HFFc6 (cell line): ENCODE measurements at places on chromosomes 7 and 10. TPM values are rescaled to one million over a fixed set of nuclear protein-coding genes. Genes with fewer than 3 reads are reported as not detected.
A peak's percentile ranks its signal among the peaks of the same experiment; 100 is the strongest.

TUBB8 gene
- not detected in 3 replicates for total RNA-seq

DNA sequence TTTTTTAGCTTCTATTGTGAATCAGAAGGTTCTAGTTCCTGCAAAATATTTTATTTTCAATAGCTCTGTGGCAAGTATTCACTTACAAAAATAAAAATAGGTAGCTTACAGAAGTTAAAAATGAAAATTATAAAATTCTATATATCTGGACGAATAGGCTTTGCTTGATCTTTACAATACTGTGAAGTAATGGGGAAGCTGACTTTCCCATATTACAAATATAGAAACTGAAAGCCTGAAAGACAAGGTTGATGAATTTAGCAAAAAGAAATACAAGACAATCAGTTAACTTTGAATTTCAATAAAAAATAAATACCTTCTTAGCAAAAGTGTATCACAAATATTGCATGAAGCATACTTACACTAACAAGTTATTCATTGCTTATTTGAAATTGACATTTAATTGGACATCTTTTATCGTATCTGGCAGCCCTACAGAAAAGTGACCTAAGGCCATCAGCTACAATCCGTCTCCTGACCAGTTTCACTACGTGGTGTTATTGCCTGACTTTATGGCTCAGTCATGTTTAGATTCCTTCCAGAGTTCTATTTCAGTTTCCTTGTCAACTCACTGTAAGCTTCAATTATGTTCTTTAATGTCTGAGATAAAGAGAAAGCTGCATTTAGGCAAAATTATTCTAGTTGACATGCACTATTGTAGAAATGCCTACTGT lies 310.5 kb upstream of the HGF start:
- no peaks in the 10 kb centered on the region for H3K4me1 ChIP-seq
- H3K36me3 ChIP-seq: peaks cover 12% of the 10 kb centered on the region; the same call in 1 of the 2 replicates
- DNase-seq: no peak
- no peak overlapping the region for H3K4me3 ChIP-seq
- no peak overlapping the region for H3K27ac ChIP-seq

DNA sequence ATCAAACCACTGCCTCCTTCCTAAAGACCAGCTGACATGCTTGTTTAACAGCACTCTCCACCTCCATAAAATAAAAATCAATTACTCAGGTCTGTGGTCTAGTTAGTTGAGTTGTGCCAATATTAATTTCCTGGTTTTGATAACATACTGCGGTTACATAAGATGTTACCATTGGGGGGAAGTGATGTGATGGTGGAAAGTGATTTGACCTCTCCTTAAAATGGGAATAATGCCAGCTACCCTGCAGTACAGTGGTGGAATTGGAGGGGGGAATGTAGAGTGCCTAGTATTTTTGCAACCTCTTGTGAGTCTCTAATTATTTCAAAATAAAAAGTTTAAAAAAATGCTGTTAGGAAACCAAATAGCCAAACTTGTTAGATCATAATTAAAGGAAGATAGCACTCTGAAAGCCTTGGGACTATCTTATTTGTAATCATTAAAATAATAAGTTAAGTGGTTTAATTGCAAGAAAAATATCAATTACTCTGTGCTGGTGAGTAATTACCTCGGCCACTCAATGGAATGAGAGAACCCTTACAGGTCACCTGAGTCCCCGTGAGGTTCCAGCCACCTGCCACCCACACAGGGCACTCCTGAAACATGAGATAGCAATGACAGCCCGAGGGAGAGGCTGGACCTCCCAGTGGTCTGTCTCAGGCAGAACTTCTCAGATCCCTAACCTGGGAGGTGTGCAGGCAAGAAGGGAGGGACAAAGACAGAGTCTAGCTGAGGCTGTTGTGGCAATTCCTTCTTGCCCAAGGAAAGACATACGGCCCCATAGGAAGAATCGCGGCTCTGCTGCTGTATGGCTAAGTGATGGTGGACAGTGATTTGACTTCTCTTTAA lies 94.1 kb downstream of the SH3PXD2A start:
- no peak overlapping the region for H3K4me3 ChIP-seq
- peaks cover 87% of the 10 kb centered on the region for H3K4me1 ChIP-seq
- no peaks in the 10 kb centered on the region for H3K36me3 ChIP-seq
- no peak overlapping the region for H3K27ac ChIP-seq
- 0 out of 2 replicates have a peak, but pooled peaks cover 2% of the 10 kb centered on the region for H3K27me3 ChIP-seq

- DNase-seq: peak; percentile 78
- peak overlapping the region; percentile 60 for H3K4me3 ChIP-seq
- H3K36me3 ChIP-seq: peaks cover 14% of the 10 kb centered on the region; the same call in 1 of the 2 replicates
- peaks cover 53% of the 10 kb centered on the region for H3K4me1 ChIP-seq
- H3K27ac ChIP-seq: peak overlapping the region; percentile 94
These were observed 99.9 kb upstream of the AKR1E2 start for GRCh38 chr10:4725917-4726606.

DNA sequence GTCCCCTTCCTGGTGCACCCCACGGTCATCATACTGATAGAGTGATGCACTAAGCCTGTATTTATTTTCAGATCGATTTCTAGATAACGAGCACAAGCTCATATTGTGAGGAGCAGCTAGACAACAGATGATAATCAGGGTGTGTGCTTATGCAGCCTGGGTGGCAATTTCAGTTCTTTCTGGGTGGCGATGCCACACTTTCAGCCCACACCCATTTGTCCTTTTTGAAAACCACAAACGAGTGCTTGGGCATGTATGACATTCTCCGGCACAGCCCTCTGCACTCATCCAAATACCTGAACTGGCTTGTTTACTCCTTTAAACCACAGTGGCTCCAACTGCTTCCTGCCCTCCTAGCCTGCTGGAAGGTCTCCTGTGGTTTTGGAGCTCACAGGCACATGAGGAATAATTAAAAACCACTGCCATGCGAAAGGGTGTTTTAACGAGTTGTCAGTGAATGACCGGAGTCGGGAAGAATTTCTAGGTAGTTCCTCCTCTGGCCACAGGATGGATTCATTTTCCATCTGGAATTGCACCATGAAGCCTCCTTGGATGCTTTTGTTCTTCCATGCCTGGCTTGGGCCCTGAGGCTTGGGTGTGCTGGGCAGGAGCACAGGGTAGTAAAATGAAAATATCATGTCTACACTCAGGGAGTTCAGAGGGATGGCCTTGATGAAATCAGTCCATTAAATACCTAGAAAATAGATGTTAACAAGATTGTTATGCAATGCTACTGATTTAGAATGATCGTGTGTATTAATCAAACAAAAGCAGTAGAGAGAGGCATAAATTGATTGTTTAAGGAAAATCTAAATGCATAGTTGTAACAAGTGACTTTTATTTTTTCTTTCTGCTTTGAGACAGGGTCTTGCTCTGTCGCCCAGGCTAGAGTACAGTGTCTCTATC lies 52.4 kb upstream of the ITGB1 start:
- H3K27ac ChIP-seq: peak overlapping the region; percentile 85
- DNase-seq: peak; percentile 89
- H3K4me3 ChIP-seq: peak overlapping the region; percentile 79
- no peaks in the 10 kb centered on the region for H3K36me3 ChIP-seq
- no peaks in the 10 kb centered on the region for H3K27me3 ChIP-seq
- H3K4me1 ChIP-seq: peaks cover 54% of the 10 kb centered on the region

GRCh38 chr7:101814991-101815825 lies 2.2 kb upstream of the CUX1 start:
- peak overlapping the region; percentile 87 for H3K27ac ChIP-seq
- DNase-seq: no peak
- peaks cover 6% of the 10 kb centered on the region; the same call in 1 of the 2 replicates for H3K36me3 ChIP-seq
- no peaks in the 10 kb centered on the region for H3K27me3 ChIP-seq

DNA sequence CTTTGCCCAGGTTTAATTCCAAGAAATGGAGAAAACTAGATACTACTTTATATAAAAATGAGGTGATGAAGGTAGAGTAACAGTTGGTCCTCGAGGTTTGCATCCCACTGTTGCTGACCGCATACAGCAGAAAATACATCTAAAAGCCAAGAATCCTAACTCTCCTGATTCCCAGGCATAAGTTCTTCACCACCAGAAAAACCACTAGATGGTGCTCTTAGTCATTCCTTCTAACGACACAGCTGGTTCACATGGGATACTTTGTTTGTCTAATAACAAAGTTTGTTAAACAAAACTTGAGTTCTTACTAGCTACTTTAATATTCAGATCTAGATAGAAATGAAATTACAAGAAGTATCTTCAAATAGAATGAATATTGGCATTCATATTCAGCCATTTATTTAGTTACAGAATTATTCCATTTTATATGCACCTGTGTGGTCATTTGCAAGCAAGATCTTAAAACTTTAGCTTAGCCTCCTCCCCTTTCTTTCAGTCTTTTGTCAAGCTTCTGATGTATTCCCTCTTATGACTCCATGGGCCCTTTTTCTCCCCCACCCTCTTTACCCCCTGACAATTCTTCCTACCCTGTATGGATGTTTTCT lies 54.1 kb upstream of the CYP26C1 start:
- no peak overlapping the region for H3K27ac ChIP-seq
- H3K4me3 ChIP-seq: no peak overlapping the region
- H3K4me1 ChIP-seq: peaks cover 15% of the 10 kb centered on the region
- no peaks in the 10 kb centered on the region for H3K36me3 ChIP-seq

SEMA3D gene
- total RNA-seq: 16.3 to 23.7 TPM (median 22.1 TPM) in 3 replicates

CTNNA3 gene
- not detected in 3 replicates for total RNA-seq

MINPP1 gene
- total RNA-seq: 41.4 to 41.7 TPM (median 41.6 TPM) in 3 replicates

DNA sequence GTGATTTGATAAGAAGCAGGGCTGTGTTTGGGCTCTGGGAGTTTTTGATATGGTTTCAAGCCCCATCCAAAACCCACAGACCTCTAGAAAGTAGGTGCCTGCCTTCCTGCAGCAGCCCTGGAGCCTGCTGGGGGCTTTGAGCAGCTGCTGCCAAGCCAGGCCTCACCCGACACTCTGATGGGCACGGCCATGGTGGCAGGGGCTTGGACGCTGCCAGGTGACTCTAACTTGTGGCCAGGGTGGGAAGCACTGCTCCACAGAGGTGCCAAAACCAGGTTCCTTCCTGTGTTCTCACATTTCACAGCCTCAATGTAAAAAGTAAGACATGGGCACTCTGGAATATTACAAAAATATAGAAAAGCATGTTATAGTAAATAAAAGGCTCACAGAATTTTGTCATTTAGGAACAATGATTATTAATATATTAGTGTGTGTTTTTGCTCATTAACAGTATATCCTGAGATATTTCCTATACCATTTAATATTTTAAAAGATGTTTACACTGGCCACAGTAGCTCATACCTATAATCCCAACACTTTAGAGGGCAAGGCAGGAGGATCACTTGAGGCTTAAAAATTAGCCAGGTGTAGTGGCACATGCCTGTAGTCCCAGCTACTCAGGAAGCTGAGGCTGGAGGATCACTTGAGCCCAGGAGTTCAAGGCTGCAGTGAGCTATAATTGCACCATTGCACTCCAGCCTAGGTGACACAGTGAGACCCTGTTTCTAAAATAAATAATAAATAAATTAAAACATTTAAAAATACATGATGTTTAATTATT lies 95.1 kb downstream of the EGFR start:
- H3K27ac ChIP-seq: no peak overlapping the region
- peaks cover 30% of the 10 kb centered on the region for H3K4me1 ChIP-seq
- no peak overlapping the region for H3K4me3 ChIP-seq

SND1 gene
- 221 and 247 TPM in 2 replicates for total RNA-seq

PLA2G12B gene
- not detected in 3 replicates for total RNA-seq

GRCh38 chr7:123958186-123958703 lies 33.2 kb downstream of the SPAM1 start:
- no peak for DNase-seq
- H3K36me3 ChIP-seq: no peaks in the 10 kb centered on the region; the same call in 1 of the 2 replicates
- no peaks in the 10 kb centered on the region for H3K27me3 ChIP-seq
- H3K27ac ChIP-seq: no peak overlapping the region

DNA sequence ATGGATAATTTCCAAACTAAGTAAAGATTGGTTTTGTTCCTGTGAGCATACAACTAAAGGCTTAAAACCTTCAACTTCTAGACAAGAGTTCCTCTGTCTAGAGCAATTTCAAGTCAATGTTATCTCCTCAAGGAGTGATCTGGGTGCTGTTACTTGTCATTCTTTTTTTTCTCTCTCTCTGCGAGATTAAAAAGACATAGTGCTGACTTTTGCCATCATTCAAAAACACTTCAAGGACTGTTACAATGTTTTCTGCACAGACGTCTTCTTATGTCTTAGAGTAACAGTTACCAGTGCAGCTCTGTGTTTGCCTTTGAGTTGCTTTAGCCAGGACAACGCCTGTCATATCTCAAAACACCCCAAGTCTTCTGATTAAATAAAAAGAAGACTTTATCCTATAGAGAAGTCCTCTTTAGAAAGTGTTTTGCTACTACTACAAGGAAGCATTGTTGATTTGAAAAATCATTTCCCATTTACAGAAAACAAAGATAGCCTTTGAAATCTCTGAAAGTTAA lies 263.5 kb upstream of the FERD3L start:
- no peak overlapping the region for H3K4me3 ChIP-seq
- H3K27ac ChIP-seq: no peak overlapping the region
- no peaks in the 10 kb centered on the region; the same call in 1 of the 2 replicates for H3K36me3 ChIP-seq
- peaks cover 23% of the 10 kb centered on the region for H3K4me1 ChIP-seq
- H3K27me3 ChIP-seq: no peaks in the 10 kb centered on the region
- no peak for DNase-seq

MPLKIP gene
- total RNA-seq: 38.7 and 39.6 TPM in 2 replicates

FAM200A gene
- 5.3 to 5.7 TPM (median 5.6 TPM) in 3 replicates for total RNA-seq

OIT3 gene
- not detected in 3 replicates for total RNA-seq

GRCh38 chr7:40231796-40232195 lies 97.0 kb downstream of the SUGCT start:
- no peaks in the 10 kb centered on the region for H3K27me3 ChIP-seq
- no peak for DNase-seq
- H3K4me1 ChIP-seq: peaks cover 10% of the 10 kb centered on the region
- no peaks in the 10 kb centered on the region for H3K36me3 ChIP-seq
- H3K4me3 ChIP-seq: no peak overlapping the region
- H3K27ac ChIP-seq: no peak overlapping the region

- DNase-seq: no peak
- no peaks in the 10 kb centered on the region for H3K36me3 ChIP-seq
- H3K27me3 ChIP-seq: peaks cover 4% of the 10 kb centered on the region
- H3K4me3 ChIP-seq: no peak overlapping the region
- H3K4me1 ChIP-seq: peaks cover under 1% of the 10 kb centered on the region; the same call in 1 of the 2 replicates
These were observed 4.4 kb upstream of the ABHD11 start for GRCh38 chr7:73742753-73743641.

NPFFR1 gene
- total RNA-seq: not detected in 3 replicates

ANKRD30A gene
- total RNA-seq: not detected in 3 replicates

DNA sequence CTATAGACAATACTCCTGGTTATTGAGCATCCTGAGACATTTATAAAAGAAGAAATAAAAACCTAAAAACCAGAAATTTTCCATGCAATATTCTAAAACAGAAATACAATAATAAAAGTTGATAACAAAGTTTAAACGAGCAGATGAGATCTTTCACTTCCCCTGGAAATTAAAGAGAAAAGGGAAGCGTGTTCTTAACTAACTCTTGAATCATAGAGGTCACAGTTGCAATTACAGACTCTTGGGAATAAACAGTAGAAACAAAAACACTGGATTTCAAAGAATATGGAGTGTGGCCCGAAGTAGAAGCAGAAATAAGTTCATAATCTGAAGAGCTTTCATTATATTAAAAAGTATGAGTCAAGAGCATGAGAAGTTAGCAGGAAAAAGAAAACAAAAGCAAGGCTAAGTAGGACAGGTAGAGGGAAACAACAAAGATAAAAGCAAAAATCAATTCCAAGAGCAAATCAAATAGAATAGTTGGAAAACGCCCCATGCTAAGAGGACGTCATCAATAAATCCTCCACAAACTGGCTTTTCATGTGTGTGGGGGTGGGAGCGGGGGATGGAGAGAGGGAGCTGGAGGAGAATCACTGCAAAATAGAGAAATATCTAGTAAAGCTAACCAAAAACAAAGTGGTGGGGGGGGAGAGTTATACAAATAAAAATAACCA lies 55.2 kb upstream of the C10orf71 start:
- H3K27ac ChIP-seq: no peak overlapping the region
- DNase-seq: no peak
- no peak overlapping the region for H3K4me3 ChIP-seq
- H3K27me3 ChIP-seq: peaks cover 31% of the 10 kb centered on the region
- H3K36me3 ChIP-seq: no peaks in the 10 kb centered on the region

- H3K27me3 ChIP-seq: peaks cover 2% of the 10 kb centered on the region
- H3K27ac ChIP-seq: no peak overlapping the region
- peaks cover 41% of the 10 kb centered on the region for H3K4me1 ChIP-seq
These were observed 51.3 kb upstream of the FAM180A start for GRCh38 chr7:135799881-135800280.
